SK-N-DZ (cell line): ENCODE measurements at places on chromosomes 6 and 20.

DNA sequence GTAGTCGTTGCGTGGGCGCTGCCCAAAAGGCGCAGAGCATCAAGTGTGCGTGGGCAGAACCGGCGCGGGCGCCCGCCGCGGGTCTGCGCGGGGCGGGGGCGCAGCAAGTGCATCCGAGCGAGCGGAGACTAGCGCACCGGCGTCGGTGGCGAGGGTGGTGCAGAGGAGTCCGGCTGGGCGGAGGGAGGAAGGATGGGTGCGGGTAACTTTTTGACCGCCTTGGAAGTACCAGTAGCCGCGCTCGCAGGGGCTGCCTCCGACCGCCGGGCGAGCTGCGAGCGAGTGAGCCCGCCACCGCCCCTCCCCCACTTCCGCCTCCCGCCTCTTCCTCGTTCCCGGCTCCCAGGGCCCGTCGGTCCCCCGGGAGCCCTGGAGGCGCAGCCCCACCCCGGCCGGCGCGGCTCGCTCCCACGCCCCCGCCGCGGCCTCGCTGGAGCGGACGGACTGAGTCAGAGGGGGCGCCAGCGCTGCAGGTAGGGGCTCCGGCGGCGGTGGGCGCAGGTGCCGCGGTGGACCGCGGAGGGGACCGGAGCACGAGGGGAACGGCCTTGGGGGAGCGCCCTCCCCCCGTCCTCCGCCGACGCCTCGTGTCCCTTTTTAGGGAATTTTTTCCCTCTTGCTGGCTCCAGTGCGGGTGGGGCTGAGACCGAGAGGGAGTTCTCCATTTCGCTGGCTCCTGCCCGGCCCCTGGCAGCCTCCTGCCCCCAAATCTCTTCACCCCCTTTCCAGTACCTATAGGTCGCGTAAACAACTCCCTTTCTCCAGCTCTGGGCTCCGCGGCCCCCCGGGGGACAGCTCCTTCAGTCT is 1.6 kb upstream of the DBNDD2 start:
- DNase-seq = peak; percentile 72

- no peak for DNase-seq
Measured at GRCh38 chr6:148520109-148520841, 177.6 kb downstream of the SASH1 start.

DNA sequence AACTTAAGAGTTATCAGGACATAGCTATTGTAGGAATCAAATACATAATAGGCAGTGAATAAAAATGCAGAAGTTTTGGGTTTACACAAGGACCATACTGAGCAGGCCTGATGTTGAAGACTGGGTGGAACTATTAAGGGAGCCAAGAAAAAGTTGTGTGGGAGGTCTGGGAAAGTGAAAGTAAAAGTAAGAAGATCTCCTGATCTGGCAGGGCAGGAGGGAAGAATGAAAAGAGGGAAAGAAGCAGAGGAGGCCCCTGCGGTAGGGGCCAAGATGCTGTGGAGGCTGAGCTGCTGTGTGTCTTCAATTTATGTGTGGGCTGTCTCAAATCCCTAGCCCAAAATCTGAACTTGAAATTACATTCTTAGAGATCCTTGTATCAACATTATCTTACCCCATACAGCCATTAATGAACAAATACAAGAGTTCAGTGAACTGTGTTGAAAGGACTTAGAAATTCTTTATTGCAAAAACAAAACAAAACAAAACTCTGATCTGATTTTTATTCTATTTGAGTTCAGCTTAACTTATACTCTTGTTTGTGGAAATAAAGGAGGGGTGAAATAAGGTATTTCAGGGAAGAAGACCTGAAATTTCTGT is 1183.8 kb downstream of the HACE1 start:
- DNase-seq = no peak

DNA sequence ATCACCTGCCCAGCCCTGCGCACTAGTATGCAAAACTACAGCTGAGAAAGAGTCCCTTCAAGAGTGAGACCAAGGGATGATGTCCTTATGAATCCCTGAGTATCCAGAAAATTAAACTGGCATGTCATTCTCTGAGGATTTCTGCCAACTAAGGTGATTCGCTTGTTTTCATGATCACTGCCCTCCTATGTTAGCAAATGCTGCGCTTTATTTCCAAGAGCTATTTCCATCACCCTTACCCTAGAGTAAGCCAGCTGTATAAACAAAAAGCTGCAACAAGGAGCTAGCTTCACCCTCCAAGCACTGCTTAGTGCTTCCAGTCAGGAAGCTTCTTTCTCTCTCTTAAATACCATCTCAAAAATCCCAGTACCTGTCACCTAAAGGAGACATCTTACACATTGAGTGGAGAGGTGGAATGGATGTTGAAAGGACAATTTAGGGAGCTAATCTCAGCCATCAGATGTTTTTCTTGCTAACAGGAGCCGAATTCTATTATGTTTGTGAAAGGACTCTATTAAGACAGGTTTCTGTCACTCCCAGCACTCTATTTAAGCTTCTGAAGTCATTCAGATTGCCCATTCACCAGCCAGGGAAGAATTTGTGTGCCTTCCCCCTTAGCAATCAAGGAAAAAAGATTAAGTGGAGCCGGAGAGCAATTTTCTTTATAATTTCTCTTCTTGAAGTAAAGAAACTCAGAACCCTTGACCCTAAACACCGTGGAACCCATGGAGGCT is 322.2 kb downstream of the NRN1 start:
- no peak for DNase-seq

DNA sequence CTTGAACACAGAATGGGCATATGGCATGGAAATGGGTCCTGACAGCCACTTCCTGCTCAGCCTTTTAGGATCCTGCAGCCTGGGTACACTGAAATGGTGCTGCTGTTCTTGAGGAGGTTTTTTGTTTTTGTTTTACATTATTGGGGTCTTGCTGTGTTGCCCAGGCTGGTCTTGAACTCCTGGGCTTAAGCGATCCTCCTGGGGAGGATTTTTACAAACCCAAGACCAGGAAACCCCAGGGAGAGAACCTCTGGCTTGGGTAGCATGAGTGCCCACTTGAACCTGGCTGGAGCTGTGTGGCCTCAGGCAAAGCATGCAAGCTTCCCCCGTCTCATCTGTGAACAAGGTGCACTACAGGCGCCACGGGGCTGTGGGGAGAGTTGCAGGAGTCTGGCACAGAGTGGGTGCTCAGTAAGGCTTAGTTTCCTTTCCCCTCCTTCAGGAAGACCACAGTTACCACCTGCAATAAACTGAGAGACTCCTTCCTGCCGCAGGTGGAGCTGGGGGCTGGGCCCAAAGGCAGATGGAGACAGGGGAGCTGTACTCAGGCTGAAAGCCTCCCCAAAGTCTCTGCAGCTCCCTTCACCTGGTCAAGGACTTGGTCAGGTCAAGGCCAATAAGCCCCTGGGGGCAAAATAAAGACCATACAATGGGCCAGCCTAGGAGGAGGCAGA is 1.8 kb downstream of the SLA2 start:
- no peak for DNase-seq

- DNase-seq = no peak
Measured at GRCh38 chr6:78605909-78606446, 261.4 kb upstream of the IRAK1BP1 start.

GRCh38 chr20:39004508-39004907 is 42.4 kb downstream of the DHX35 start:
- DNase-seq = no peak

GRCh38 chr6:141752677-141753076 is 380.0 kb upstream of the GJE1 start:
- DNase-seq = no peak

DNA sequence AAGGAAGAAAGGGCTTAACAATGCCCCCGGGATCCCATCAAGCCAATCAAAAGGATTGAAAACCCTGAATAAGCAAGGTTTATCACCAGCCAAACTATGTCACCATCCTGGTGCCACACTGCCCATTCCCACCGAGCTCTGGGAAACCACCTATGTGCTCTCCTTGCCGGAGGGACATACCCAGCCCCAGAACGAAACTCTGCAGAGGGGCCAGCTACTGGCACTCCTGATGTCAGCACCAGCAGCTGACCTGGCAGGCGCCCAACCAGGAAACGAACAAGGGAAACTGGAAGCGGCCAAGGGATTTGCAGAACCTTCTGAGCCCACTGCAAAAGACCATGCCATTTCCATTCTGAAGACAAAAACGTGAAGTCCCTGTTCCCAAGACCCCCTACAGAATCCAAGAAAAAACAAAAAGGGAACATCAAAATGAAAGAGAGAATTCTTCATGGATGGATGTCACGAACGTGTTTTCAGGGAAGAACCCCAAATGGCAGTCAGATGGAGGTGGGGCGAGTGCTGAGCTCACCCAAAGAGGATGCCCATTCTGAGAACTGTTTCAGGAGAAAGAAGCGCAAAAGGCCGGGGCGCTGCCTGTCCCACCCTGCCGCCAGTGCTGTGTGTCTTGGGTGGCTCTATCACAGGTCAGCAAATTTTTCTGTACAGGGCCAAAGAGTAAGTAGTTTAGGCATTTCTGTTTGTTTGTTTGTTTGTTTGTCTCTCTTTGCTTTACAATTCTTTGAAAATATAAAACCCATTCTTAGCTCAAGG is 305.2 kb downstream of the ESR1 start:
- no peak for DNase-seq

DNA sequence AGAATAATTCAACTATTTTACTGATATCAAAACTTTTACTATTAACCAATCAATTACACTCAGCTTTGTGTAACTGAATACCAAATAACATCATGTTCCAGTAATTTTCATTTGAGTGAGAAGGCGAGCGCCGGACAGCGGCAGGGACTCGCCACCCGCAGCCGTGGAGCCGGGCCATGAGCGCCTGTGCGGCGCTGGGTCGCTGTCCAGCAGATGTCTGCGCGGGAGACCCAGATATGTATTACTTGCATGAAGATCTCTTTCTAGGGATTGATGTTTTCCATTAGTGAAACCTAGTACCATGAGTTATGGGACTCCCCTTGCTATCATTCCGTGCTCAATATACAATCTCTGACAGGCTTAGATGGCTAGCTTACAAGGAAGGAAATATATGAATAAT is 245.1 kb upstream of the PRSS16 start:
- no peak for DNase-seq

DNA sequence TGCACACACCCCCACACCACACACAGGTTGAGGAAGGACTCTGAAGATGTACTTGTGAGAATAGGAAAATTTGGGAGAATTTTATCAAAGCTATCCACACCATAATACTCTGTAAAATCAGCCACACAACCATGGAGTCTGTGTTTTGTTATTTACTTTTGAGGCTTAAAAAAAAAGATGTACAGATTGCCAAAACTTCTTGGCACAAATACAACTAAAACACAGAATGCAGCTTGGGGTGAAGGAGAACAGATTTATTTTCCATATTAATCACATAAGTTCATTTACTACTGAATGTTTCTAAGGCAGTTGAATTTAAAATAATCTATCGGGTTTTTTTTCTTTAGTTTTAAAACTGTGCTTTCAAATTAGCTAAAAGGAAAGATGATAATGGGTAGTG is 32.8 kb upstream of the KCNQ5 start:
- no peak for DNase-seq

DNA sequence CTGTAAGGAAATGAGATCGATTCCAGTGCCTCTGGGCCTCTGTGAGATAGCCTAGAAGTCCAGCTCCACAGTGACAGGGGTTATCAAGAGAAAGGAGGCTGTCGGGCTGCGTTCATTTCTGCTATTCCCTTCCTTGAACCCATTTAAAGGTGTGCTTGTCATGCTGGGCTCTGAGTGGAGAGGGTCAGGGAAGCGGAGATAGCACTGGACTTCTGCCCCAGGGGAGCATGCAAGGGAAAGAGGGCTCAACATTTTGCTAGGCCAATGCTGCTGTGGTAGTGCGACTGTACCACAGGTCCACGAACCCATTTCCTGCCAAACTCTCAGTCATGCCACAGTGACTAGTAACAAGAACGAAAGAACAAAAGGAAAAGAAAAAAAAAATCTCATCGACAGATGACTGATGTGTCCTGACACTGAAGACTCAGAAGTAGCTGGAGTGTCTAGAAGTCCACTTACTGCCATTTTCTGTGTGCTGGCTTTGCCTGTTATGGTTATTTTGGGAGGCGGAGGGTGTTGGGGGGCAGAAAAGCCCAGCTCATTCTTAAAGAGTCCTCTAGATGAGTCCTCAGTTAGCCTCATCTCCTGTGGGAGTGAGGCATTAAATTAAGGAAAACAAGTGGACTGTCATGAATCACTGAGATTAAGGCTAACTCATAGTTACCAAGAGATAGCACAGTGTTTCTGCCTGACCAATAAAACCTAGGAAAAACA is 8.1 kb downstream of the NEDD9 start:
- DNase-seq = peak; percentile 44

GRCh38 chr6:139295901-139296300 is 4.1 kb upstream of the TXLNB start:
- DNase-seq = no peak

GRCh38 chr20:38450412-38450975 is 15.4 kb upstream of the SNHG17 start:
- no peak for DNase-seq

GRCh38 chr6:89034586-89035251 is 45.8 kb upstream of the PNRC1 start:
- no peak for DNase-seq

DNA sequence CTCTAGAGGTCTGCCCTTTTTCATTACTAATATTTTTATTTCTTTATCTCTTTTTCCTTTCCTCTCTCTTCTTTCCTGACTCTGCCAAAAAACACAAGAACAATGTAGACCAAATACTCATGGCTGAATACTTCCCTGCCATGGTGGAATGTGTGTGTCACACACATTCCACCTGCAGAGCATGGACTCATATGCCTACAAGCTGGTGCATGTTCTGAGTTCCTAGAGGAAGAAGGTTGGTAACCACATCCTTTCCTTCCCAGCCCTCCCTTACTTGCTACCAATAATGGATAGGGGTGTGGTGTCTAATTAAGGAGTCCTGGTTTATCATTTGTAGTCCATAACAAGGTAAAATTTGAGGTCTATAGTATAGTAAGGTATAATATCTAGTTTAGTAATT is 15.2 kb upstream of the CST9L start:
- DNase-seq = no peak

DNA sequence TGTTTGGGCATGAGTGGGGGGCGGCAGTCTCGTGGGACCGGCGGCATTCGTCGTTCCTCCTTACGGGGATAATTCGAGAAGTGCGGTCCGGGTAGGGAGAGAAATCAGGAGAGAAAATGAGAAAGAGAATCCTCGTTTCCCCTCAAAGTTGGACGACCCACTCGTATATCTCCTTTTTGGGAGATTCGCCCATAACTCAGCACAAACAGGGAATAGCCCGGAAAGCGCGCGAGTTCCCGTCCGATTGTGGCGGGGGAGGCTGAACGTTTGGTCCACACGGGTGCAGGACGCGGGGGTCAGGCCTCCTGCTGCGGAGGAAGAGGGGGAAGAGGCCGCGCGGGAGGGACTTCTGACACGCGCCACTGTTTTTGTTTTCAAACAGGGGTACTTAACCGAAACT is 42.4 kb downstream of the POPDC3 start:
- DNase-seq = no peak

- DNase-seq = no peak
Measured at GRCh38 chr20:24703284-24703610, 233.8 kb downstream of the SYNDIG1 start.

- DNase-seq = no peak
Measured at GRCh38 chr20:3788685-3789155, 2.2 kb upstream of the CENPB start.

- DNase-seq = no peak
Measured at GRCh38 chr6:166830891-166831363, 125.4 kb downstream of the RNASET2 start.

- no peak for DNase-seq
Measured at GRCh38 chr6:163170294-163170883, 244.1 kb upstream of the QKI start.
